Amniotic epithelial cell (primary cell): ENCODE measurements at places on chromosomes 4 and X.

- DNase-seq: peak; percentile 14
Measured at GRCh38 chrX:153966841-153967535, 4.6 kb downstream of the HCFC1 start.

GRCh38 chr4:38123555-38123954 is 163.4 kb downstream of the PTTG2 start:
- no peak for DNase-seq

DNA sequence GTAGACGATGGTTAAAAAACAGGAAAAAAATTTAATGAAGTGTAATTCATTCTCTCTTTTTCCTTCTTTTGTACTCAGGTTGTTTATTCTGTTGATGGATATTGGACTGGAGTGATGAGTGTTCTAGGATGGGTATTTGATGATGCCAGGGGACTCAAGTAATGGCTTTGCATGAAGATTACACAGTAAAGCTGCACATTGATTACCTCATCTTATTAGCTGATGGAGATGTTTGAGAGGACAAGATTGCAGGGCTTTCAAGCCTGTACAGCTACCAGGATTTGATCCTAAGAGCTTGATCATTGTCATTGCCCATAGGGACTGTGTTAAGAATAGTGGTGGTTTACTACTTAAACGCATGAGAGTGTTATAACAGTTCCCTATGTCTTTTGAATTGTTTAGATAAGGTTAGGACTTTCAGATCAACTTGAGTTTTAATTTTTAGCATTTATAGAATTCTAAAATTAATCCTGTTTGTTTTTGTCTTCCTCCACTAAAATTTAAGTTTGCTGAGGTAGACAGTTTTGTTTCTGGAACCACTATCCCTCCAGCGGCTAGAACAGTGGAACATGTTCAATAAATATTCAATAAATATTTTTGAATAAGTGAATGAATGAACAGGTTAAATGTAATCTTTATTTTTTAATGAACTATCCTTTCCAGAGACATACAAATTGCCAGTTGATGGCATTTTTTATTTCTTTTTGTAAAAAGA is 58.2 kb downstream of the GAB1 start:
- DNase-seq: no peak

DNA sequence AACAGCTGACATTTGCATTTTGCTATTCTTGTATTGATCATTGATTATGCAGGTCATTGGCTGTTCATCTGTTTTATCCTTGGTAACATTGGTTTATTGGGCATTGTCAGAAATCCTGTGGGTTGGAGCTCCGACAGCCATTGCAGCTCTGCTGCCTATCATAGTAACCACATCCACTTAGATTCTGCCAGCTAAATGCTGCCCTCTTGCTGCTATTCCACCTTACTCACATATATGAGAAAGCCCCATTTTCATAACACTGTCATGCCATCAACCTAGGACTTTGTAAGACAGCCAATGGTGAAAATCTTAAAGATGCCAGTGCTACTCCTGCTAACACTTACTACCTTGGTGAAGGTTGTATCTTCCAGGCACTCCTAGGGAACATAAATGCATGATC is 187.3 kb upstream of the CXCL13 start:
- DNase-seq: peak; percentile 41

DNA sequence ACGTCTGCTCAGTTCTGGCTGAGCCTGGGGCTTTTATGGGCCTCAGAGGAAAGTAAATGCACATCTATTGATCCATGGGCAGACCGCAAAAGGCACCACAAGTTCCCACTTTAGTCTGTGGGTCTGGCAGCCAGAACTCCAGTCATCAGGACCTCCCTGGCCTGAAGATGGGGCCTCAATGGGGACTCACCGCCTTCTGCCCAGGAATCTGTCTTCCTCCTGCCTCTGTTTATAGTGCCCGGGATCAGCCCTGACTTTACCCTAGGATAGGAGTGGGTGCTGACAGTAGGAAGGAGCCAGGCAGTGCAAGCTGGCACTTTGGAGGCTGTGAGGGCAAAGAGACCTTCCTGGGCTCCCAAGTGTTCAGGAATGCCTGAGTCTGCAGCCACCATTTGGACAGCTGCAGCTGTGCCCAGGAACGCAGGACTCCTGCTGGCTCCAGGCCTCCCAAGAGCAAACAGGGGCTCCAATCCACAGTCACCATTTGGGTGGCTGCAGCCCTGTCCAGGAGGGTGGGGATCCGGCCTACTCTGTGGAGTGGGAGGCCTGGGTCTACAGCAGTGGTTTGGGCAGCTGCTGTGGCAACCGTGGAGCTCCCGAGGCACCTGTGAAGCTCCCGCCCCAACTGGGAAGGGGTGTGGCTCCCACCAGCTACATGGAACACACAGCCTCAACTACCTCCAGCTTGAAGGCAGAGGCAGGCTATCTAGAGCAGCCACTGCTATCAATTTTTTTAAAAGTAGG is 1440.9 kb upstream of the ADGRL3 start:
- no peak for DNase-seq

- no peak for DNase-seq
Measured at GRCh38 chrX:26146024-26146423, 7.9 kb downstream of the MAGEB18 start.

GRCh38 chr4:24730256-24731001 is 64.9 kb upstream of the SOD3 start:
- DNase-seq: no peak

DNA sequence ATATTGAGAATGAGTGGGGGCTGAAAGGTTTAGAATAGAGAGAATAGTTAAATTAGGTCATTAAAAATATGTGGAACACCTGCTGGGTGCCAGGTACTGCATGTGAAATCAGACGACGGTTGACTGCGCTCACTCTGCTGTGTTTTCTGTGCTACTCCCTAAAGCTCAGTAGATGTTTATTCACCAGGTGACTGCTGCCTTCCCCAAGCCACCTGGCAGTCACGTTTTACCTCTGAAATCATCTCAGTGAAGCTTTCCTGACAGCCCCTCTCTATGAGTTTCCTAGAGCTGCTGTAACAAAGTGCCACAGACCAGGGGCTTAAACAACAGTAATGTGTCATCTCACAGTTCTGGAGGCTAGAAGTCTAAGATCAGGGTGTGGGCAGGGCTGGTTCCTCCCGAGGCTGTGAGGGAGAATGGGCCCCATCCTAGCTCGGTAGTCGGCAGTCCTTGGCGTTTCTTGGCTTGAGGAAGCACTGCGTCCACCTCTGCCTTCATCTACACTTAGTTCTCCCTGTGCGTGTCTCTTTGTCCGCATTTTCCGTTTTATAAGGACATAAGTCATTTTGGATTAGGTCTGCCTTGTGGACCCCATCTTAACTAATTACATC is 25.3 kb downstream of the ADD1 start:
- DNase-seq: no peak

DNA sequence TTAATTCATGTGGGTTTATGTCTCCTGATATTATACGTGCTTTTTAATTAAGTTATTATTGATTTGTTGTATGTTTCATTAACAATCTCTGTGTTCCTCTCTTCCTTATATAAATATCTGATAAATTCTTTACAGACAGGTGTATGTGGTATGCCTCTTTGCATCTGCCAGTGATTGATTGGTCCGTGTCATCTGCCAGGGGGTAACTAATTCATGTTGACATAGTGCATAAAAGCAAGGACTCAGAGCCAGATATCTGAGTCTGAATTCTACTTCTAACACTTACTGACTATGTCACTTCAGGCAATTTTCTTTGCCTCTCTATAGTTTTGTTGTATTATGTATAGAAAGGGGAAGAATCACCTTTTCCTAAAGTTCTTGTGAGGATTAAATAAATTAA is 5.2 kb upstream of the AMBN start:
- no peak for DNase-seq

GRCh38 chrX:129791336-129791735 is 11.6 kb downstream of the SASH3 start:
- DNase-seq: no peak

DNA sequence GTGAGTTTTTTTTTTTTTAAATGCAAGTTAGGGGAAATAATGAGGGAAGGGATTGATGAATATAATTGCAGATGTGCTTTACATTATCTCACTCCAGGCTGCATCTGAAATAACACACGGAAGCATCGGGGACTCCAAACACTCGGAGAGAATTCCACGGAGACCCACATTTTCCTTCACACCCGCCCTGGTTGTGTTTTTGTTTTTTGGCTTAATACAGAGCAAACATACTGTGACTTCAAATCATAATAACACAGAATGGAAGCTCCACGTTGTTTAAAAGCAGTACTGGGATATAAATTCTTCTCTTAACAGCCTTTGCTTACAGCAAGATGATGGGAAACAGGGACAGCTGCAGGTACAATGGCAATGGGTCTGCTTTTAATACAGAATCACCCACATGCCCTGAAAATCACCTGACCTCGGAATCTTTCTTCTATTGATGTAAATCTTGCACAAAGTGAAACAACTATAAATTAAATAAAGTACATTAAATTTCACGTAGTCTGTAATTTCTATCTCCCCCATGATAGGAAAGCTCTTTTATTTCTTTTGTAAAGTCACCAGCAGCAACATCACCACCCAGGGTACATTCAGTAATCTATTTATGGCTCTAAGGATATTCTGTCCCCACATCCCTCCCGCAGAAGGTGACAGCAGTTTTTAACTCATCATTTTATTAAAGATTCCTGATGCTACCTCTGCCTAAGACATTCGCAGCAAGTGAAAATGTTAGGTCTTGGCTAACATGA is 119.3 kb downstream of the ZNF827 start:
- no peak for DNase-seq

DNA sequence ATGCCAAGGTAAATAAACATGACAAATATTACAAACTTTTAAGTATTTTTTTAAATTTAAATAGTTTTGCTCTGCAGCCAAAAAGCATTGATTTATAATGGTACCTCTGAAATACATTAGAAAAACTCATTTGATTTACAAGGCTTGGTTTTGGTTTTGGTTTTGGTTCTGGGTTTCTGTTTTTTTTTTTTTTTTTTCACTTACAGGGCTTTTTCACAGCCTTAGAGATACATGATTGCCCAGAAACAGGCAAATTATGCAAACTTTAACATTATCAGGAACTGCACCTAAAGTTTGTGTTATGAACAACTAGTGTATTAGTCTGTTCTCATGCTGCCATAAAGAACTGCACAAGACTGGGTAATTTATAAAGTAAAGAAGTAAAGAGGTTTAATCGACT is 196.4 kb upstream of the DDX53 start:
- no peak for DNase-seq

DNA sequence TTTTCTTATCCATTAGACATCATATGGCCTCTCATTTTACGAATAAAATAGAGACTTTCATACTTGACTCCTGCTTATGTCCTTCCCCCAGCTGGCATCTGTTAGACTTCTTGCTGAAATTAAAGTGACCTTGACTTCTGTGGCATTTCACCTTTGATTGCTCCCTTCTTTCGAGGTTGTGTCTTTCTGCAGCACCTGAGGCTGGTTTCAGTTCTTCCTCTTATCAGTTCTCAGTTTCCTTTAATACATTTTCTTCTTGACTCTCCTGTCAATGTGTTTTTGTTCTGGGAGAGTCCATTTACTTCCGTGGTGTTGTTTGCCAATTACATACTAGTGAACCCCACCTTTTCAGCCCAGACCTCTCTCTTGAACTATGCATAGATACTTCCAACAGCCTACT is 81.6 kb downstream of the RBPJ start:
- DNase-seq: no peak
